ENCODE measurements at places on chromosomes 13 and 19.

DNA sequence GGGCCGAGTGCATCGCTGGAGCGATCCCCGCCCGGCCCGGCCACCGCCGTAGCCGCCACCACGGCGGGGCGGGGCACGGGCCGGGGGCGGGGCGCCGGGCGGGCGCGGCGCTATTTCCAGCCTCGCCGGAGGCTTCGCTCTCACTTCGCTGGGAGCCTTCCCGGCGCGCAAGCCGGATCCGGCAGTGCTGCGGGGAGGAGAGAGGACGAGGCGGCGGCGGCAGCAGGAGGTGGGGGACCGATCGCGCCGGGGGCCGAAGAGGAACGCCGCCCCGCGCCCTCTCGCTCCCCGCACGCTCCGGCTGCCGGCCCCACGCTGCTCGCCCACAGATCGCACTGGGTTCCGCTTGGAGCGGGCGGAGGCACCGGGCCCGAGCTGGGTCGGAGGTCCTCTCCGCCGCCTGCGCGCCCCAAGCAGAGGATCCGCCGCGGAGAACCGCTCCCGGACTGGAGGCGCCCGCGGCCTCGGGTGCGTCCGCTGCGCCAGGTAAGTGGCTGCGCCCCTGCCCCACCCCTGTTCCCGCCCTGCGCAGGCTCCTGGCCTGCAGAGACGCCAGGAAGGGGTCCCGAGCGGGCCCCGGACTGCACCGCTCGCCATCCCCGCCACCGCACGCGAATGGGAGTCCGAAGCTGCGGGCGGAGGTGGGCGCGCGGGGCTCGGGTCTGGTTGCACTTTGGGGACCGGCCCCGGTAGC, at the start of gene CHST8:
CHST8 (plus strand) TSS at position 143 of the 694 bp plus-strand sequence. CDS start 67,309 bp downstream, outside the sequence.
- DNase-seq, result peak; percentile 18

DNA sequence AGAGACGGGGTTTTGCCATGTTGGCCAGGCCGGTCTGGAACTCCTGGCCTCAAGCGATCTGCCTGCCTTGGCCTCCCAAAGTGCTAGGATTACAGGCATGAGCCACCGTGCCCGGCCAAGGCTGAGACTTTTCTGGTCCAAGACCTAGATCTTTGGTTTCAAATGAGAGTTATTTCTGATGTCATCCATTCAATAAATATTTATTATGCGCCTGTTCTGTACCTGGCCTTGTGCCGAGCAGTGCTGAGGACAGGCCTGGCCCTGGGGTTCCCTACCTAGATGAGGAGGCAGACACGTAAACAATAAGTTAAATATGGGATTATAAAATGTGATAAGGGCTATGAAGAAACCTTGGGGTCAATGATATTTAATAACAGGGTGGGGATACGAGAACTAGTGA, 4.5 kb downstream of the RELB start:
- no peak for DNase-seq

- DNase-seq, result no peak
These were observed 687.4 kb downstream of the DIAPH3 start for GRCh38 chr13:59476366-59476765.

DNA sequence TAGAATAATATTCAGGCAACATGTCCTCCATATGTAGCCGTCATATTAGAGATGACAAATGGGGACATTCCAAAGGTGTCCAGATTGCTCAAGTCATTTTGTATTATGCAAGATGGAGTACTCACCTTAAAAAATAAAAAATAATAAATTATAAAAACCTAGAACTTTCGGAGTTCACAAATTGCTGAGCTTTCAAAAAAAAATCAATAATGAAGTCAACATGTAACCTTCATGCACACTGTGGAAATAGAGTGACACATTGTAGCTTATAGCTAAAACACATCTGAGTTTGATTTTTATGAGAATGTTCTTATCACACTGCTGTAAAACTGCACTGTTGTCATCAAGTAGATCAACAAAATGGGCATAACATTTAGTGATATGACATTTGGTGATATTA, 411.2 kb downstream of the GPC6 start:
- no peak for DNase-seq

- peak; percentile 63 for DNase-seq
These were observed 6.5 kb downstream of the KCTD4 start for GRCh38 chr13:45194081-45194939.

GRCh38 chr13:30337061-30337610, 29.8 kb upstream of the KATNAL1 start:
- no peak for DNase-seq

- no peak for DNase-seq
These were observed 32.2 kb upstream of the GGACT start for GRCh38 chr13:100620792-100621191.

- DNase-seq, result no peak
These were observed 92.2 kb downstream of the SLC7A1 start for GRCh38 chr13:29503041-29503837.

GRCh38 chr13:32142956-32143375, 111.4 kb downstream of the FRY start:
- DNase-seq, result peak; percentile 74

DNA sequence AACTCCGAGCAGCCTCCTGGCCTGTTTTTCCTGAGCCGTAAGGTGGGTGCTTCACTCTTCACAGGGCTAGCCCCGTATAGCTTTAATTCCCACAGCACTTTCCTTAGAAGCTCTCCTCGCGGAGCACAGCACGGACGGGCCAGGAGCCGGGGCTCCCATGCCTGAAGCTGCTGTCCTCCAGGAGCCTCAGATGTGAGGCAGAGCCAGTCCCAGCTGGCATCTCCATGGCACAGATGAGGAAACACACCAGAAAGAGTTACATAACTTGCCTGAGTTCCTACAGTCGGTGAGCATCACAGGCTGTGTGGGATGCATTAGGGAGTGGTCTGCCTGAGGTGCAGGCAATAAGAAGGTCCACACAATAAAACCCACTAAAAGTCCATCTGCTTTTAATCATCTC, 118.5 kb downstream of the ATP8A2 start:
- DNase-seq, result no peak

- DNase-seq, result no peak
These were observed 7.7 kb downstream of the ZIC5 start for GRCh38 chr13:99963816-99964339.

DNA sequence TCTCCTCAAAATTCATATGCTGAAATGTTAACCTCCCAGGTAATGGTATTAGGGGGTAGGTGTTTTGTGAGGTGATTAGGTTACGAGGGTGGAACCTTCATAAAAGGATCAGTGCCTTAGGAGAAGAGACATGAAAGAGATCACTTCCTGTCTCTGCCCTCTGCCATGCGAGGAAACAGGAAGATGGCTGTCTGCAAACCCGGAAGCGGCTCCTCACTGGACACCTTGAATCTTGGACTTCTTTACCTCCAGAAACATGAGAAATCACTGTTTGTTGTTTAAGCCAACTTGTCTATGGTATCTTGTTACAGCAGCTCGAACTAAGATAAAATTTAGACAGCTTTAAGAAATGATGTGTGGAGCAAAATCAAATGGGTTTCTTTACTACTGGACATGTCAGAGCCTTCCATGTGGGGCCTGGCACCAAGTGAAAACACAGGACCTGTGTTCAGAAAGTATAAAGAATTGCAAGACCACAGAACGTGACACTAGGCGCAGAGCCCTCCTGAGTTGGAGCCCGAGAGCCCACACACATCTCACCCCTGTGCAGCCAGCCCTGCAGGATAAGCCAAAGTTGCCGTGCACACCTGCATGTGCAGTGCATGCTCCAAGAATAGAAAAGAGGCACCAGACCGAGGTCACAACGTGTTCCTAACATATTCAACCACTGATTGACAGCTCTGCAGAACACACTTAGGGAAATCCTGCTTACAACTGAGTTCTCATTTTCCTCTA, 112.5 kb upstream of the UQCRFS1 start:
- DNase-seq, result no peak
